ENCODE measurements at places on chromosomes 5 and 9.

DNA sequence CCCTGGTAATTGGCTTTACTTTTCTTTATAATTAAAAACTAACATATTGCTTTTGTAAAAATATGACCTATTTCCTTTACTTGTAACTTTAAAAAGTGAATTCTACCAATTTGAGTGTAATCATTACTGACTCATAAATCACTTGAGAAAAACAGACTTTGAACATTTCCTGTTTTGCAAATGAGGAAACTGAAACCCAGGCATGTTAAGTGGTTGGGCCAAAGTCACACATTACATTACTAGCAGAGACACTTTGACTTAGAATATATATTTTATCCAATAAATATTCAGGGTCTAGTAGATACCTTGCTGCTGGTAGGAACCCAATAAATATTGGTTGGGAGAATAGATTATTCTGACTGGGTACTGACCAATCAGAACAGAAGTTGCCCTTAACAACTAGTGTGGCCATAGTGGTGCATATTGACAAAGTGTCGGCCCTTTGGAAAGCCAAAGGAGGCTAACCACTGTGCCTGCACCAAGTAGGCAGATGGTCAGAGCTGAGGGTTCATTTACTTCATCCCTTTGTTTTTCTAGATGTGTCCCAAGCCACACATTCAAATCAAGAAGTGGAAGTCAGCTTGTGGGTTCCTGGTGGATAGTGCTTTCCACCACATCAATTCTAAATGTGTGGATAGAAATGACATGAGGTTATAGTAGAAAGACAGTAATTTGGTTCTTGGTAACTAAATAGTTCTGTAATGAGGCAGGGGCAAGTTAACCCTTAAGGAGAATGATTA lies 365.1 kb upstream of the RIOK2 start:
- DNase-seq, result no peak

DNA sequence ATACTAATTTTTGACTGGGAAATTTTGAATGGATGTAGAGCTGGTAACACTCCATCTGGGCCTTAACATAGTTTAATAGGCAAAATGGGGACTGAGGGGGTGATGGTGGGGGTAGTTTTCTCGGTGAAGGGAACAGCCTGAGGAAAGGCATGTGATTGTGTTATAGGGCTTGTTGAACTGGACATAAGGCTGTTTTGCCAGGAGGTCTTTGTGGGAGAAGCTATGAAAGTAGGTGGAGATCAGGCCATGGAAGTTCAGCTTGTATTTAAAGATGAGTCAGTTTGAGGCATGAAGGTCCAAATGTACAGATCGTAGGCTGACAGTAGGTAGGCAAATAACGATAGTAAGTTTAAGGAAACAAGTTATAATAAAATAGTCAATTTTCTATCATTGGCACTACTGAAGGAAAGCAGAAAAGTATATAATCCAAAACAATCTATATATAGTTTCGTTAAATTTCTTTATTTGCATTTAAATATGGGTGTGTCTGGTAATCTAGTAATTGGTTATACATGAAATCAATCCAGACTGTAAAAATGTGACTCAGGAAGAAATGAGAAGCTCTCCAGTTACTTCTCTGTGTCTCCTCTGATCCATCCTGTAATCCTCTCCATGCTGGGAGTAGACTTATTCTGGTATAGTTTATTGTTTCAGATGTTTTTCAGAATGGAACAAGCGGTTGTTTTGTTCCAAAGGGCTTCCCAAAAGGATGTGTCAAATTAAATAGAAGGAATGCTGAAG lies 2.8 kb downstream of the CSNK1G3 start:
- DNase-seq, result no peak

DNA sequence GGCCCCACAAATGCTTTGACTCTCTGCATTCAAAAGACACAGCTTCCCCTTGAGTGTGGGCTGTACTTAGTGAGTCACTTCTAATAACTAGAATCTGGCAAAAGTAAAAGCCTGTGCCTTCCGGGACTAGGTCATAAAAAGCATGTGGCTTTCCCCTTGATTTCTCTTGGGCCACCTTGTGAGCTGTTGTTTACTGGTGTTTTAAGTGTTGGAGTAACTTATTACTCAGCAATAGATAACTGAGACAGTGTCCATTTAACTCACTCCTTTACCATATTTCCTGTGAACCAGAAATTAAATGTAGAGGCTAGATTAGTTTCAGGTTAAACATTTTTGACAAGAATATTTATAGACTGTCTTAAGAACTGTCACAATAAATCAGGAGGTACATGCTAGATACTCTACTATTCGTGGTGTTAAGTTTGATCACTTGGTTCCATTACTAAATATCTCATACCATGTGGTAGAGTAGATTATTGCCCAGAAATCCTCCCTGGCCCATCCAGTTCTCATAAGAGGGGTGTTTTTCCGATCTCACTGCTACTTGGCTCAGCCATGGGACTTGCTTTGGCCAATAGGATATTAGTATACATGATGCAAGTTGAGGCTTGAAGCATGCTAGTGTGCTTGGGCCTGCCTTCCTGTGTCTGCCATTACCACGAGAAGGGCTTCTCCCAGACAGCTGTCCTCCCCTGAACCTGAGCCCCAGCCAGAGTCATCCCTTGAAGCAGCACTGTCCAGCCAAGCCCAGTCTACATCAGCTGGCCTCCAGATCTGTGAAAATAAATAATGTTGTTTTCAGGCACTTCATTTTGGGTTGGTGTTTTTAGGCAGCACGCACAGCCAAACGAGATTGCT lies 10.4 kb upstream of the CMBL start:
- DNase-seq, result no peak

DNA sequence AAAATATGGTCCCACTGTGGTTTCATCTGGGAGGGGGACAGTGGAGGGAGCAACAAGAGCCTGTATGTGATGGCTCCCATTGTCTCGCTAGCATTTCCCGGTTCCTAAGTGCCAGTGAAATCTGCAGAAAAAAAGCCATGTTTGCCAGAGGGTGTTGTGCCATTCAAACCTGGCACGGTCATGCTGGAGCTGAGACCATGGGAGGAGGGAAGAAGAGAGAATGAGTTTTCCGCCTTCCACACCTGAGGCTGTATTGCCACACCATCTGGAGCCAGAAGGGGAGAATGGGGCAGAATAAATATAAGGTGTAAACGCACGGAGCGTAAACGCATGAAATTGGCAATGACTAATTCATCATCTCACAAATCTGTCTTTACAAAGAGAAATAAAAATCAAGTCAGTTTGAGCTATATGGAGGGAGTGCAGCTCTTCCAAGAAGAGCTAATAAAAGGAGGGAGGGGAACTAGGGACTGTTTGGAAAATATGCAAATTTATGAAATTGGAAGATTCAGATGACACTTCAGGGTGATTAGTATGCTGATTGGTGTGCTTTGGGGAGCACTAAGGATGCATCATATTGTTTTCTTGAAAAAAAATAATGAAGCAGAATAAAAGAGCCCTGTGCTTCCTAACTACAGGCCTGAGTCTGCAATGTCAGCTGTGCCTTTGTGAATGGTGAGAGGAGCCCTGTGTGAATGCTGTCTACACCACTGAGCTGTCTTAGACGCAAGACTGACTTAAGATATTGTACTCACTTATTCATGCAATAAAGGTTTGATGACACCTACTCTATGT lies 237.9 kb downstream of the NSG2 start:
- no peak for DNase-seq

- DNase-seq, result no peak
Measured at GRCh38 chr9:7243838-7244237, 486.1 kb downstream of the KDM4C start.

DNA sequence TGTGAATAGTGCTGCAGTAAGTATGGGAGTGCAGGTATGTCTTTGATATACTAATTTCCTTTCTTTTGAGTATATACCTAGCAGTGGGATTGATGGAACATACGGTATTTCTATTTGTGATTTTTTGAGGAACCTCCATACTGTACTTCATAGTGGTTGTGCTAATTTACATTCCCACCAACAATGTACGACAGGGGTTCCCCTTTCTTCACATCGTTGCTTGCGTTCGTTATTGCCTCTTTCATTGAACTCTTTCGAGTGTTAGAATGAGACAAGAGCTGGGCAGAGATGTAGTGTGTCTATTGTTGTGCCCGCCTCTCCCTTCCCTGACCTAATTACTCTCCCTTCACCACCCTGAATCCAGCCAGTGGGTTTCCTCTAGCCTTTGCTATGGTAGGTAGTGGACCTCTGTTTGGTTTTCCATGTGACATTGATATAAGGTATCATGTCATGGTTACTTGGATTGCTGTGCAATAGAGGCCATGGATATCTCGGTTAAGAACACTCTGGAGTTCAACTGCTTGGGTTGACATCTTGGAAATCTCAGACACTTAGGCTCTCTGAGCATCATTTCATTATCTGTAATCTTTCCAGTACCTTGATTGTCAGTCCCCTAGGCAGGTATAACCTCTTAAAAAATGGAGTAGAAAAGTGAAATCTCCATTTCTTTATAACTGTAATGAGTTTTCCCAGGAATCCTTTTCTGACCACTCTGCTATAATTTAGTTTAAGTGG lies 19.5 kb downstream of the AOPEP start:
- no peak for DNase-seq

GRCh38 chr5:93327605-93328004 lies 253.4 kb downstream of the NR2F1-AS1 start:
- DNase-seq, result no peak

DNA sequence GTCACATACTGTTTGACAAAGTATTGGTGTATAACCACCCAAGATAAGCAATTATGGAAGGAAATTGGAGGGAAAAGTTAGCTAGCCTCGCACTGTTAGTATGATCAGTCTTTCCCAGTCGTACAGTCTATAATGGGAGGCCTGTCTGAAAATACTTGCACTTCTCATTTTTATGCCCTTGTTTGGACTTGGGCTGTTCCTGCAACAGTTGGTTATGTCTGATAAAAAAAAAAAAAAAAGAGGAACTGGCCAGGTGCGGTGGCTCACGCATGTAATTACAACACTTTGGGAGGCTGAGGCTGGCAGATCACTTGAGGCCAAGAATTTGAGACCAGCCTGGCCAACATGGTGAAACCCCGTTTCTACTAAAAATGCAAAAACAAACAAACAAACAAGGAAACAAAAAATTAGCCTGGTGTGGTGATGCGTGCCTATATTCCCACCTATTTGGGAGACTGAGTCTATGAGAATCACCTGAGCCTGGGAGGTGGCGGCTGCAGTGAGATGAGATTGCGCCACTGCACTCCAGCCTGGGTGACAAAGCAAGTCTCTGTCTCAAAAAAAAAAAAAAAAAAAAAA lies 58.3 kb upstream of the ANKRD33B start:
- DNase-seq, result no peak

DNA sequence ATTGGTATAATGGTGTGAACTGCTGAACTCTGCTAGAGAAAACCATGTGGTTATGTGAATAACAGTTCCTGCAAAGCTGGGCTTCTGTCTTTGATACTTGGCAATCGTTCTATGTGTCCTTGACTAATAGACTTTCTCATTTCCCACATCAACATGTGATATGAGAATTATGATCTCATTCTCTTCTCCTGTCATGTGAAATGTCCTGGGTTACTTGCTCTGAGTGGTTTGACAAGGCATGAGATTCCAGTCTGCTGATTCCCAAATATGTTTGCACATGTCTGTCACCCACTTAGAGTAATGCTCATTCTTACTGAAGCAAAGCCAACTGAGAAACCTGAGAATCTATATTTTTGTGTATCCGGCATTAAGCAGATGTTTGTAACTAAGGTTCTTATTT lies 141.2 kb downstream of the PARP8 start:
- DNase-seq, result no peak

DNA sequence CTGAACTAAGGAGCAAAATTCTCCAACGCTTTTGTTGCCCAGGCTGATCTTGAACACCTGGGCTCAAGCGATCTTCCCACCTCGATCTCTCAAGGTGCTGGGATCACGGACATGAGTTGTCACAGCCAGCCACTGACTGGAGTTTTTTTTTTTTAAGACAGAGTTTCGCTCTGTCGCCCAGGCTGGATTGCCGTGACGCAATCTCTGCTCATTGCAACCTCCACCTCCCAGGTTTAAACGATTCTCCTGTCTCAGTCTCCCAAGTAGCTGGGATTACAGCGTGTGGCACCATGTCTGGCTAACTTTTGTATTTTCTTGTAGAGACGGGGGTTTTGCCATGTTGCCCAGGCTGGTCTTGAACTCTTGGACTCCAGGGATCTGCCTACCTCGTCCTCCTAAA lies 58.2 kb downstream of the EHMT1 start:
- no peak for DNase-seq

DNA sequence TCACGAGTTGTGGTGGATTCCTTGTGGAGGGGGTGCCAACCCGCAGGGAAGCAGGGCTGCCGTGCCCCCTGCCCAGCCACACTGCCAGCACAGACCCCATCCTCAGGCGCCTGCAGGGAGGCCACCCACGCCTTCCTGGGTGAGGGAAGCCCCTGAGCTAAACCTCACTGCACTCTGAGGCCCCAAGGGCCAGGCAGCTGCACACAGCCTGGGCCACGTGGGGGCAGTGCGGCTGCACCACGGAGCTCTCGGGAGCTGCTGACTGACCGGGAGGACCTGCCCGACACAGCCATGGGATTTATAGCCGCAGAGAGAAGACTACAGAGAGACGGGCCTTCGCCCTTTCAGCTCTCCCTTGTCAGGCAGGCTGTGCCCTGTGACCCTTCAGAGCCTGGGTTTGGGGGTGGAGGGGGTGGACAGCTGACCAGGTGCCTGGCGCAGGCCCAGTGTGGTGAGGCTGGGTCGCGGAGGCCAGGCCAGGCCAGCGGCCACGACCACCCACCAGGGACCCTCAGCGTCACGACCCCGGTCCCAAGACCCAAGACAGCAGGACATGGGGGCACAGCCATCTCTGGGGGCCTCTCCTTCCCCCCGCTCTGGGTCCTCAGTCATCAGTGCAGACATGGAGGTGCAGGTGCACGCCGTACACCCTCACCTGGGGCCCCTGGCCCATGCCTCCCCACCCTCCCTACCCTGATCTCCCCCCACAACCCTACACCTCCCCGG lies 4.3 kb upstream of the AHRR start:
- peak; percentile 24 for DNase-seq

DNA sequence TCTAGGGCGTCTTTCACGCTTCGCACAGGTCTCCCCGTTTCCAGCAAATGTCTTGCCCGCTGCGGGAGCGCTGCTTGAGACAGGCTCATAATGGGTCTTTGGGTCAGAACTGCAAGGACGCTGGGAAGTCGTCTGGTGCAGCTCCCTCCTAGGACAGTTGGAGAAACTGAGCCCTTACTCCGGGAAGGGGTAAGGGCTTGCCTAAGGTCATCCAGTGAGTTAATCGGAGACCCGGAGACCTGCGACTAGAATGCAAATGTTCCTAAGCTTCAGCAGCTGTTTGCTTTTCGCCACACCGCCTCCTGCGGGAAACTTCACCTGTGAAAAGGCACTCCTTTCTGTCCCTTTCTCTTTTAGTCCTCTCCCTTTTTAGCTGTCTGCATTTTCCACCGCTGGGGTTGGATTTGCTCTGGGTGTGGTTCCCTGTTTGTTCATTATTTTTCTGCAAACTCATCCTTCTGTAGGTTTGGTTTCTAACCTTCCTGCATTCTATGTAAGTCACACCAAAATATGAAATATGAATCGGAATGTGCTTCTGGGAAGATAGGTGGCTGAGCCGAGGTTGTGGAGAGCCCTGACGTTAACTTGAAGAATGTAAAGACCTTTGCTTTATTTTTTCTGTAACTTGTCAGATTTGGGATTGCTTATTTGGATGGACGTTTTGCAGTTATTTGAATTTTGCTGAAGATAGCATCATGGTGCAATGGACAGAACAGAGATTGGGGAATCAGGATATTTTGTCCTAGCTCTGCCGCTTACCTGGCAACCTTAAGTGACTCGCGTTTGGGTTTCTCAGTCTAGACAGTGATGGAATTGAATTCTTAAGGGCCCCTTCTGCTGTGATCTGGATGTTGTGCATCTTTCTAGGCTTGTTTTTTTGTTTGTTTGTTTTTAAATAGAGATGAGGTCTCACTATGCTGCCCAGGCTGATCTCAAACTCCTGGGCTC lies 909 bp downstream of the SLC36A1 start:
- no peak for DNase-seq

- DNase-seq, result peak; percentile 41
Measured at GRCh38 chr9:93058355-93059010, at the start of gene SUSD3. SUSD3 (plus strand) TSS chr9:93058701; CDS start chr9:93058743, 42 bp downstream.

Measured in activated T-cell treated with anti-CD3 and anti-CD28 coated beads for 4 hours (primary cell).